Vagina (tissue), 2 donors: ENCODE measurements at places on chromosomes 11 and 22.

DNA sequence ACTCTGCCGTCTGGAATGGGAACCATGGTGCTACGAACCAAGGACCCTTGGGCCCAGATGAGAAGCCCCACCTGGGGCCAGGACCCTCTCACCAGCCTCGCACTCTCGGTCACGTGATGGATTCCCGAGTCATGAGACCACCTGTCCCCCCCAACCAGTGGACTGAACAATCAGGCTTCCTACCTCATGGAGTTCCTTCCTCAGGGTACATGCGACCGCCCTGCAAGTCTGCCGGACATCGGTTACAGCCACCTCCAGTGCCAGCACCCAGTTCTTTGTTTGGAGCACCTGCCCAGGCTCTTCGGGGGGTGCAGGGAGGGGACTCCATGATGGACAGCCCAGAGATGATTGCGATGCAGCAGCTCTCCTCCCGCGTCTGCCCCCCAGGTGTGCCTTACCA lies 20.8 kb upstream of the SLC25A18 start:
- DNase-seq, result no peak

- DNase-seq, result no peak
These were observed 102.5 kb downstream of the KIAA1671 start for GRCh38 chr22:25054943-25055511.

DNA sequence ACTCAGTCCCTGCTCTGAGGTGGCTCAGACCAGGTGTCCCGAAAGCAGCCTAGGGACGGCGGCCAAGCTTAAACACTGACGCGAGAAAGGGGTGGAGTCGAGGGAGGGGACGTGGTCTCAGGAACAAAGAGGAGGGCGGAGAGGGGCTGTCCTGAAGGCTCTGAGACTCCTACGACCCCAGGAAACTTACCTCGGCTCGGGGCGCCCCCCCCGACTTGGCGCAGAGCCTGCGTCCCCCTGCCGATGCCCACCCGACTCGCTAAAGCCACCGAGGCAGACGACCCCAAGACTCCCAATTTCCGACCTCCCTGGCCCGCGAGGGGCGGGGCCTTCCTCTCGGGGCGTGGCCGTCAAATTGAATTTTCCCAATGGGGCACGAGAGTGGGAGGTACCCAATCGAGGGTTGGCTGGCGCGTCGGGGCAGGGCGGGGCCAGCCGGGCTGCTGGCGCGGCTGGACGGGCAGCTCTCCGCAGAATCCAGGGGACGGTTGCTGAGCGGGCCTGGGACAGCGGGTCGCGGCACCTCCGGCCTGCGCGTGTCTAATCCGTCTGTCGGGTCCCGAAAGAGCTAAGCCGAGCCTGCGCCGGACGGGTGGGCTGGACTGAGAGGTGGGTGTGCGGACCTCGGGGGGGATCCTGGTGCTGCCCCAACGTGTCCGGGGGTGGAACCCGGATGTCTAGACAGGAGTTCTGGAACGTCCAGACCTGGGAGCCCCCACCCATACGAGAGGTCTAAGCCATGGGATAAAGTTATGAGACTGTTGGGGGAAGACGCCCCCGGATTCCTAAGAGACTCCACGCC lies at the start of gene SMTN:
TSS of gene SMTN (plus strand) at position 471 of the 802 bp plus-strand sequence. CDS start 1,941 bp downstream, outside the sequence.
- no peak for DNase-seq

DNA sequence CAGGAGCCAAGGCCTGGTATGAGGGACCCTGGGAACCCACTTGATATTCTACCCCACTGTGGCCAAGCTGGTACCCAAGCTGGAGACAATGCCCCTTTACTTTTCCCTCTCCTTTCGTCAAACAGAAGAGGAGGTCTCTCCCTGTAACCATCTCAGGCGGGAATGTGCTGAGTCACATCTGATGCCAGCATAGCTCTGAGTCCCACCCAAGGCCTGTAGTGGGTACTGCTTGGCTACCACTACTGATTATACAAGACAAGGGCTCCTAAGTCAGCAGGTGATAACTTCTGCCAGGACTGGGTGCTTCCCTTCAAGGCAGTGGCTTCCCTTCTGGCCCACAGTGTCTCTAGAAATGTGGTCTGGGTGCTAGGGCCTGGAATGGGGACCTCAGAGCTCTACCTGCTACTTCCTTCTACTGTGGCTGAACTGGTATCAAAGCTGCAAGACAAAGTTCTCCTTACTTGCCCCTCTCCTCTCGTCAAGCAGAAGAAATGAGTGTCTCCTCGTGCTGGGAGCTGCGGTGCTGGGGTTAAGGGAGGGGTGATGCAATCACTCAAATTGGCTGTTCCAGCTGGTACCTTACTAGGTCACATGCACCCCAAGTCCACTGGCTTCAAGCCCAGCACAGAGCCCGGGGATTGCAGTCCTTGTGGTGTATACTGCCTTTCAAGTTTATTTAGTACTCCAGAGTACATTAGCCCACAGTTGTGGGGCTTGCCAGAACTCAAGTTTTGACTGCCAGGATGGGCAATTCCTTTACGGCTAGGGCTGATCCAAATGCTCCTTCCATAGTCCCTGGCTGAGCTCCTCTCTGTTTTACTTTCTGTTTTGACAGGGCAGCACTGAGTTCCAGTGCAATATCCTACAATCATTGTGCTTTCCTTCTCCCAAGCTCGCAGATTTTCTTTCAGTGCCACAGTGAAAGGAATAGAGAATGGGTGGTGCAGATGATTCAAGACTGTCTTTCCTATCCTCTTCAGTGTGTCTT lies 419.7 kb upstream of the CNTN5 start:
- no peak for DNase-seq

GRCh38 chr11:94088906-94089305 lies 39.7 kb upstream of the PANX1 start:
- no peak for DNase-seq

GRCh38 chr11:63866211-63866610 lies 27.3 kb downstream of the MARK2 start:
- DNase-seq, result no peak

- DNase-seq, result no peak
These were observed 10.9 kb downstream of the PHLDB1 start for GRCh38 chr11:118618115-118618990.

DNA sequence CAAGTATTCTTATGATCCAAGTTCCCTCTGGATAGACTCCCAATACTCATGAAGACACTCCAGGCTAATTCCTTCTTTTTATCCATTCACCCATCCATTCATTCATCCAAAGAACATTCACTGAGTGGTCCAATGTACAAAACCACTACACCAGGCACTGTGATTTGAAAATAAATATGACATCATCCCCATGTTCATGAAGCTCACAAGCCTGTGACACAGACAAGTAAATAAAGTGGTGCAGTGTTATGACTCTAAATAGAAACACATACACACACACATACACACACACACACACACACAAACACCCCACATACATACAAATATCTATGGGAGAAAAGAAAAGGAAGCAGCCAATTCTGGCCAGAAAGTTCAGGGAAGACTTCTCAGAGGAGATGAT lies 35.5 kb downstream of the MTMR2 start:
- no peak for DNase-seq
